ENCODE measurements at places on chromosomes 12 and 14. TPM values are rescaled to one million over a fixed set of nuclear protein-coding genes. Genes with fewer than 3 reads are reported as not detected.

TAS2R7 gene
- total RNA-seq = not detected

FAM161B gene
- 1.8 TPM for total RNA-seq

RBMS2 gene
- total RNA-seq = 4.3 TPM

KRT71 gene
- total RNA-seq = not detected

MYL2 gene
- not detected for total RNA-seq

SERPINA9 gene
- total RNA-seq = not detected

EXOC3L4 gene
- not detected for total RNA-seq

KRT1 gene
- 0.13 TPM for total RNA-seq

PSMC1 gene
- 85.9 TPM for total RNA-seq

FOXN4 gene
- total RNA-seq = not detected

CLEC2A gene
- total RNA-seq = not detected

ARHGAP9 gene
- total RNA-seq = 171 TPM

CCDC38 gene
- total RNA-seq = not detected

TRPV4 gene
- not detected for total RNA-seq

TRIM9 gene
- 0.23 TPM for total RNA-seq

SCNN1A gene
- total RNA-seq = 1.3 TPM

TAS2R13 gene
- total RNA-seq = 0.23 TPM

TBX3 gene
- total RNA-seq = not detected

NPAS3 gene
- total RNA-seq = not detected

VWF gene
- not detected for total RNA-seq

CDKN3 gene
- 79.6 TPM for total RNA-seq

DHRS7 gene
- total RNA-seq = 76.5 TPM

CLEC9A gene
- not detected for total RNA-seq

MYO1A gene
- total RNA-seq = 0.28 TPM

PTGDR gene
- 0.38 TPM for total RNA-seq

ANKS1B gene
- total RNA-seq = 0.30 TPM

KRT72 gene
- total RNA-seq = not detected

RAD51B gene
- total RNA-seq = 33.1 TPM

PTHLH gene
- not detected for total RNA-seq

FLVCR2 gene
- total RNA-seq = 3.0 TPM

Measured in activated CD4-positive, alpha-beta memory T cell treated with anti-CD3 and anti-CD28 coated beads, Interleukin-2, amount 10 ng/mL, durations not matched to agents 7 days and 5 days (primary cell).